Central memory CD8-positive, alpha-beta T cell (primary cell): ENCODE measurements at places on chromosomes 12 and 14.
A peak's percentile ranks its signal among the peaks of the same experiment; 100 is the strongest.

GRCh38 chr12:68367116-68367515 is 35.0 kb upstream of the MDM1 start:
- peaks cover 14% of the 10 kb centered on the region for H3K36me3 ChIP-seq
- peak overlapping the region; percentile 36 for H3K4me3 ChIP-seq
- no peak for DNase-seq
- peak overlapping the region; percentile 85 for H3K27ac ChIP-seq
- H3K27me3 ChIP-seq, result no peaks in the 10 kb centered on the region

DNA sequence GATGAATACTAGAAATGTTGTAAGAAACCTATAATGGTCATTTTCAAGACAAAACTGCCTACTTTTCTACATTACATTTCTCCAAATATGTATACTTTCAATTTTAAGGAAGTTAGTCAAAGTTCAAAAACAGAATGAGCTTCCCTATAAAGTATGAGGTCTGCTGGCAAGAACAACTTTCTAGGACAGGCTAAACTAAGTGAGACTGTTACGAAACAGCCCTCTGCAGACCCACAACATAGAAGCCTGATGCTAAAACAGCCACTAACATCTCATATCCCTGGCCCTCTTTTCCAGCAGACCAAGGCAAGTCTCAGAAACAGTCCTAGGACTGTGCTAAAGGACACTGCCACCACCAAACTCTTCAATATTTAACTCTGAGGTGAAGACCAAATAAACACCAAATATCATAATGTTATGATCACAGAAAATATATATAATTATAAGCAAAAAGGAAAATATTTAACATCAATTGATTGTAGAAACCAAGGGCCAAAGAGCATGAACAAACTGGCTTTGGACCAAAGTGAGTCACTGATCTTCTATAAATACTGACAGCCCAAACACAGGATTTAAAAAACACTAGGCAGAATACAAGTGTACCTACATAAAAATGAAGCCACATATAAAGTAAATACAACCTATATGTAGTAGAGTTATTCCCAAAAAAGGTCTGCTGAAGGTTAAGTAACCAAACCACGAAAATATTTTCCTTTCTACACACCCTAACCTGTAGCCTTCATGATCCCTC is 27.7 kb downstream of the PPP4R3A start:
- H3K27me3 ChIP-seq, result no peaks in the 10 kb centered on the region
- H3K4me3 ChIP-seq, result no peak overlapping the region
- peaks cover 68% of the 10 kb centered on the region for H3K4me1 ChIP-seq
- DNase-seq, result no peak
- H3K36me3 ChIP-seq, result peaks cover 93% of the 10 kb centered on the region
- H3K27ac ChIP-seq, result peak overlapping the region; percentile 51

- H3K36me3 ChIP-seq, result no peaks in the 10 kb centered on the region
- H3K27me3 ChIP-seq, result no peaks in the 10 kb centered on the region
- no peak overlapping the region for H3K27ac ChIP-seq
- H3K4me3 ChIP-seq, result no peak overlapping the region
Measured at GRCh38 chr12:18146363-18146762, 56.4 kb upstream of the RERGL start.

DNA sequence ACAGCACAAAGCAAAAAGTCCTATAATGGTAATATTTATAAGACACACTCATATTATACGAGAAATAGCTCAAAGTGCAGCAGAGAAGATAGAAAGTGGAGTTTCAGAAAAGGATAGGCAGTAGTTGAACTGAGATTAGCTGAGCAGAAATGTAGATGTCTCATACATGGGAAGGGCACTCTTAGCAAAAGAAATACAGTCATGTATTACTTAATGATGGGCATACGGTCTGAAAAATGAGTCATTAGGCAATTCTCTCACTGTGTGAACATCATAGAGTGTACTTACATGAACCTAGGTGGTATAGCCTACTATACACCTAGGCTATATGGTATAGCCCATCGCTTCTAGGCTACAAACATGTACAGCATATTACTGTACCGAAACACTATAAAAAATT is 671.3 kb downstream of the RPS29 start:
- peaks cover 2% of the 10 kb centered on the region for H3K36me3 ChIP-seq
- no peak for DNase-seq
- no peaks in the 10 kb centered on the region for H3K27me3 ChIP-seq
- H3K27ac ChIP-seq, result no peak overlapping the region

GRCh38 chr12:49068879-49069506 is 786 bp downstream of the RHEBL1 start:
- peak overlapping the region; percentile 90 for H3K27ac ChIP-seq
- peak overlapping the region; percentile 84 for H3K4me3 ChIP-seq
- no peaks in the 10 kb centered on the region for H3K27me3 ChIP-seq

- H3K36me3 ChIP-seq, result peaks cover 2% of the 10 kb centered on the region
- H3K4me1 ChIP-seq, result no peaks in the 10 kb centered on the region
- DNase-seq, result no peak
- no peak overlapping the region for H3K4me3 ChIP-seq
- no peaks in the 10 kb centered on the region for H3K27me3 ChIP-seq
Measured at GRCh38 chr14:89947344-89947743, 7.2 kb downstream of the EFCAB11 start.

DNA sequence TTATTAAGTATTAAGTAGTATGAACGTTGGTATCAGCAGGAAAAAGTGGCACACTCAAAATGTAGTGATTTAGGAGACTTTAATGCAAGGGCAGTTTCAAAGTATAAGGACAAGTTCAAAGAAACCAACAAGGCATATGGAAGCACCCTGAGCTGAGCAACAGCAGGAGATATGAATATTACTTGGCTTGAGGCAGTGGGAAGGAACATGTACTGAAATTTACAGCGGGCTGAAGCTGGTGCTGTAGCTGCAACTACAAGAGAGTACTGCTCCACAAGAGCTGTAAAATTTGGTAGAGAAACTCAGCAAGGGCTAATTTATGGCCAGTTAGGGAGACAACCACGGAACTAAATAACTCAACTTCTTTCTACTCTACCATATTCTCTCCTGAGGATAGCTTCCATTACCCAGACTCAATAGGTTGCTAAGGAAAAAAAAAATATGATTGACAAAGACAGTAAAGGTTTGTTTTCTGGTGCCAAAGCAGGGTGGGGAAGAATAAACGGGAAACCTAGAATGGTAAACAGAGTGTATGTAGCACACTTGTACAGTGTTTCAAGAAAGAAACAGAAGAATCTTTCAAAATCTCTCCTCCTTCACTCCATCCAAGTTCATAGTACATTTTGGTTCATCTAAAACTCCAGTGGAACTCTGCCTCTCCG is 487.8 kb upstream of the MGAT4C start:
- H3K27me3 ChIP-seq, result no peaks in the 10 kb centered on the region
- H3K36me3 ChIP-seq, result no peaks in the 10 kb centered on the region
- H3K4me3 ChIP-seq, result no peak overlapping the region
- H3K27ac ChIP-seq, result no peak overlapping the region
- DNase-seq, result no peak
- no peaks in the 10 kb centered on the region for H3K4me1 ChIP-seq

DNA sequence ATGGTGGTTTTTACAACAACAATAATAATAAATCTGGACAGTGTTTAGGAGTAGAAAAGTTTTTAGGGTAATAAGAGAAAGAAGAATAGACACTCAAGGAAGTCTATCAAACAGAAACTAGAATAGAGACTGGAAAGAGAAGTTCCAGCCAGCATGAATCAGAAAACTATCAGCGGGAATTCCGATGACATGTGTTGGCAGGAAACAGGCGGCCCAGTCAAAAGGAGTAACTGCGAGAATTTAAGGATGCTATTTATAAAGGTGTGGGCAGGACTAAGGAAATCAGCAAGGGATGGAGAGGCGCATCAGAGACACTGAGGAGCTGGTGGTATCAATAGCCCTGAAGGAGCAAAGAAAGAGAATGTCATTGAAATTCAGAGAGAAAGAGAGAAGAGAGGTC is 89.9 kb downstream of the TBX5 start:
- H3K27me3 ChIP-seq, result no peaks in the 10 kb centered on the region
- H3K4me3 ChIP-seq, result no peak overlapping the region
- H3K36me3 ChIP-seq, result no peaks in the 10 kb centered on the region

GRCh38 chr12:93668919-93669418 is 8.2 kb upstream of the CRADD start:
- peaks cover 10% of the 10 kb centered on the region for H3K27me3 ChIP-seq
- H3K36me3 ChIP-seq, result peaks cover 2% of the 10 kb centered on the region
- peaks cover 3% of the 10 kb centered on the region for H3K4me1 ChIP-seq
- H3K4me3 ChIP-seq, result no peak overlapping the region
- no peak overlapping the region for H3K27ac ChIP-seq

DNA sequence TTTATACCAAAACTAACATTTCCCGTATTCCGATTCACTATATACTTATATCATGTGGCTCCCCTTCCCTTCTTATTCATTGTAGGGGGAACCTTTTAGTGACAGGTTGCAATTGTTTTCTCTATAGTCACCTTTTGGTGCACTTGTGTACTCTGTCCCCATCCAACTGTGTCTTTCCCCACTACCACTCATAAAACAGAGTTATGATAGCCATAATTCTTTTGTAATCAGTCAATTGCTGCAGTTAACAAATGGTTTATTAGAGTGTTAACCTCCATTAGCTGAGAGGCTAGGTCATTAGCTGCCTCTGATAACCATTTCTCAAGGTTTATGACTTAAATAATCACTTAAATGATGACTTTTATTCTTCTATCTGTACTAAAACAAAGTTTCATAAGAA is 338.1 kb upstream of the SEL1L start:
- DNase-seq, result no peak
- H3K27ac ChIP-seq, result no peak overlapping the region
- H3K4me3 ChIP-seq, result no peak overlapping the region
- H3K36me3 ChIP-seq, result no peaks in the 10 kb centered on the region

- peaks cover 37% of the 10 kb centered on the region for H3K4me1 ChIP-seq
- no peaks in the 10 kb centered on the region for H3K27me3 ChIP-seq
- peak overlapping the region; percentile 98 for H3K27ac ChIP-seq
- H3K4me3 ChIP-seq, result peak overlapping the region; percentile 90
Measured at GRCh38 chr12:94262228-94263010, 114.0 kb downstream of the PLXNC1 start.

DNA sequence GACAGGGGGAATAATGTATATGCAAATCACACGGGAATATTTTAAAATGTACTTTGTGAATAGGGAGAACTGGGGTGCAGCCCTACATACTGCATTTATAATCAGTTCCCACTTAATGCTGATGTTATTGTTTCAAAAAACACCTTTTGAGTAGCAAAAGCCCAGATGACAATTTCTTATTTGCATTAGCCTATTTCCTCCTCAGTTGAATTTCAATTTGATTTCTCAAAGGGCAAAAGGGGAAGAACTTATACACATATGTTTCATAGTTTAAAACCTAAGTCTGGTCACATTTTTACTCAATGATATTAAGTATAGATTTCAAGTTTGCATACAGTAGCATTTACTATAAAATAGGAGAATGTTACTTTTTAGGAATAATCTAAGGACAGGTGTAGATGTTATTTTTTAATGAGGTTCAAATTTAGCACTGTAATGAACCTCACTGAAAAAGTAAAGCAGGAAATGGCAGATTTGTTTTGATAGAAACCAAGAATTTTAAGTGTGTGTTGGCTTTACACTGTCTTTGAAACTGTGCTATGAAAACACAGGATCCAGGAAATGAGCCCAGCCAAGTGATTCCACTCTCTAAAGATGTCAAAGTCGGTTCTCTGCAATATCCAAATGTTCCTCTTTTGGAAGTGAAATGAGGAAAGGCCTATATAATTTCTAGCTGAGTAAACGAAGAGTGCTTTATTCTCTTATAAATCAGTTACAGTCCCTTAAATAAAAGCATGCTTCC is 367.4 kb downstream of the BTG1 start:
- peak overlapping the region; percentile 56 for H3K4me3 ChIP-seq
- H3K36me3 ChIP-seq, result no peaks in the 10 kb centered on the region
- H3K4me1 ChIP-seq, result peaks cover 16% of the 10 kb centered on the region
- DNase-seq, result no peak
- no peaks in the 10 kb centered on the region for H3K27me3 ChIP-seq

- H3K27ac ChIP-seq, result no peak overlapping the region
- DNase-seq, result no peak
- no peaks in the 10 kb centered on the region for H3K27me3 ChIP-seq
- no peaks in the 10 kb centered on the region for H3K36me3 ChIP-seq
- no peaks in the 10 kb centered on the region for H3K4me1 ChIP-seq
- H3K4me3 ChIP-seq, result no peak overlapping the region
Measured at GRCh38 chr12:58224536-58225105, 283.3 kb downstream of the ATP23 start.

GRCh38 chr14:68727315-68728047 is 65.4 kb downstream of the ZFP36L1 start:
- H3K27me3 ChIP-seq, result no peaks in the 10 kb centered on the region
- no peak for DNase-seq
- no peak overlapping the region for H3K27ac ChIP-seq
- H3K4me1 ChIP-seq, result peaks cover 5% of the 10 kb centered on the region

GRCh38 chr14:47590767-47591495 is 84.5 kb downstream of the MDGA2 start:
- H3K4me3 ChIP-seq, result no peak overlapping the region
- no peaks in the 10 kb centered on the region for H3K27me3 ChIP-seq
- no peak overlapping the region for H3K27ac ChIP-seq

DNA sequence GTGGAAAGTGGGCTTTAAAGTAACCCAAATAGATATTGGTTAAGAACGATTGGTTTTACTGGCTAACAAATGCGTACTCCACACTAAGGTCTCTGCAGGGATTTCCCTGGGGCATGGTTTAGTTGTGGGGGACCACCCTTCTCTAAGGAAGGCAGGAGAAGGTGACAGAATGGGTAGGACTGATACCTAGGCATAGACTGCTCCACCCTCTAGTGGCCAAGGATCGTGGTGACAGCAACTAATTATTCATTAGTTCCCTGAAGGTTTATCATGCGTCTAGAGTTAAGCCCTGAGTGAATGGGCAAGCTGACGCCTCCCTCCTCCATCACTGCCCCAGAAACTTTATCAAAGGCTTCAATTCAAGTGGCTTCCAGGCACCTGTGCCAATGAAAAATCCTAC is 9.1 kb downstream of the FAM181A start:
- peaks cover 16% of the 10 kb centered on the region for H3K36me3 ChIP-seq
- H3K27ac ChIP-seq, result peak overlapping the region; percentile 25
- H3K4me3 ChIP-seq, result no peak overlapping the region
- DNase-seq, result no peak
- peaks cover 5% of the 10 kb centered on the region for H3K4me1 ChIP-seq
- H3K27me3 ChIP-seq, result no peaks in the 10 kb centered on the region

DNA sequence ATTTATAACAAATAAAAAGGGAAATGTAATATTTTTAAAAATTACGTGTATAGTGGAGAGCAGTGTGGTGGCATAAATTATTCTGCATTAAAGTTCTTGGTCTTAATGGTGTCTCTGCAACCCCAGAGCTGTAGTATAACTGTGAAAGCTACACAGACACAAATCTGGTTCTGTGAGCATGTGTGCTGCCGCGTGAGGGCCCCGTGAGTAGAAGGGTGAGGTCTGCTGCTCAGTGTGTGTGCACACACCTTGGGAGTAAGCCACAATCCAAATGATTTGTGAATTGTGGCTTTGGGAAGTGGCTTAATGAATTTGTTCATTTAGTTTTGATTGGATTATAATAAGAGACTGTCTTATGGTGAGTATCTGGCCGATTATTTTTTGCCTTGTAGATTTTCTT is 16.8 kb downstream of the PELI2 start:
- DNase-seq, result no peak
- H3K4me3 ChIP-seq, result no peak overlapping the region
- peaks cover under 1% of the 10 kb centered on the region for H3K36me3 ChIP-seq
- H3K27me3 ChIP-seq, result peaks cover 77% of the 10 kb centered on the region
- no peak overlapping the region for H3K27ac ChIP-seq

GRCh38 chr12:77766224-77766623 is 64.5 kb upstream of the NAV3 start:
- no peak overlapping the region for H3K27ac ChIP-seq
- H3K4me3 ChIP-seq, result no peak overlapping the region
- no peaks in the 10 kb centered on the region for H3K27me3 ChIP-seq
- peaks cover 1% of the 10 kb centered on the region for H3K36me3 ChIP-seq
- no peak for DNase-seq
